ENCODE measurements at places on chromosomes 7 and 10. TPM values are rescaled to one million over a fixed set of nuclear protein-coding genes. Genes with fewer than 3 reads are reported as not detected.

The GPC2 gene
- total RNA-seq: 4.4 TPM

DNA sequence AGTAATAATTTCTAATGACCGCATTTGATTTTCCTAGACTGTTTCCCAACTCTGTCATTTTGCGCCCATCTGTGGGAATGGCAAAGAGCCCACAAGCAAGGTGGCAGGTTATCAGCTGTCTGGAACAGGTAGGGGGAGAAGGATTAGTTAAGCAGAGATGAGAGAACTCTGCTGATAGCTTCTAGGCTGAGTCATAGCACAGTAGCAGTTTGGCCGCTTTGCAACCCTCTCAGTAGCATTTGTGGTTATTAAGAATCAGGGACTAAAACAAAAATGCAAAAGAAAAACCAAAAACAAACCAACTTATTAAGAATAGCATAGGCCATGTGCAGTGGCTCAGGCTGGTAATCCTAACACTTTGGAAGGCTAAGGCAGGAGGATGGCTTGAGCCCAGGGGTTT, 602.7 kb upstream of the SORCS1 start:
- no peak overlapping the region for H3K27ac ChIP-seq
- no peaks in the 10 kb centered on the region for H3K4me1 ChIP-seq
- no peak overlapping the region for H3K4me3 ChIP-seq

DNA sequence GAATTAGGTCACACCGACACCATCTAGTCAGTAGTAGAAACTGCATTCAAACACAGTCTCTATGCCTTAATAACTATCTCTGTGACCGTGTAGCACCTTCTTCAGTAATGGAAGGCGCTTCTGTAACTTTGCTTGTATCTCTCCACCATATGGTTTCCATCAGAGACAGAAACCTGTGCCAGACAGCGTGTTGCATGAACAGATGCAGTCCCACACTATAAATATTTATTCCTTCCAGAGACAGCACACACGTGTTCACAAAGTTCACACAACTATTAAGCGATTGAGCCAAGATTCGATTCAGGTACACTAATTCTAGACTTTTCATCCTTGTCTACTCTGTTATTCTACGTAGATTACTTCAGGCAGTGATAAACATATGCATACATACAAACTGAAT, 873.9 kb upstream of the MBL2 start:
- no peak overlapping the region for H3K4me3 ChIP-seq
- no peak for DNase-seq
- H3K4me1 ChIP-seq: no peaks in the 10 kb centered on the region
- H3K27me3 ChIP-seq: no peaks in the 10 kb centered on the region
- H3K27ac ChIP-seq: no peak overlapping the region
- no peaks in the 10 kb centered on the region for H3K36me3 ChIP-seq

- no peak overlapping the region for H3K4me3 ChIP-seq
- no peaks in the 10 kb centered on the region for H3K27me3 ChIP-seq
- H3K36me3 ChIP-seq: no peaks in the 10 kb centered on the region
These were observed 11.9 kb downstream of the RGR start for GRCh38 chr10:84256510-84257342.

DNA sequence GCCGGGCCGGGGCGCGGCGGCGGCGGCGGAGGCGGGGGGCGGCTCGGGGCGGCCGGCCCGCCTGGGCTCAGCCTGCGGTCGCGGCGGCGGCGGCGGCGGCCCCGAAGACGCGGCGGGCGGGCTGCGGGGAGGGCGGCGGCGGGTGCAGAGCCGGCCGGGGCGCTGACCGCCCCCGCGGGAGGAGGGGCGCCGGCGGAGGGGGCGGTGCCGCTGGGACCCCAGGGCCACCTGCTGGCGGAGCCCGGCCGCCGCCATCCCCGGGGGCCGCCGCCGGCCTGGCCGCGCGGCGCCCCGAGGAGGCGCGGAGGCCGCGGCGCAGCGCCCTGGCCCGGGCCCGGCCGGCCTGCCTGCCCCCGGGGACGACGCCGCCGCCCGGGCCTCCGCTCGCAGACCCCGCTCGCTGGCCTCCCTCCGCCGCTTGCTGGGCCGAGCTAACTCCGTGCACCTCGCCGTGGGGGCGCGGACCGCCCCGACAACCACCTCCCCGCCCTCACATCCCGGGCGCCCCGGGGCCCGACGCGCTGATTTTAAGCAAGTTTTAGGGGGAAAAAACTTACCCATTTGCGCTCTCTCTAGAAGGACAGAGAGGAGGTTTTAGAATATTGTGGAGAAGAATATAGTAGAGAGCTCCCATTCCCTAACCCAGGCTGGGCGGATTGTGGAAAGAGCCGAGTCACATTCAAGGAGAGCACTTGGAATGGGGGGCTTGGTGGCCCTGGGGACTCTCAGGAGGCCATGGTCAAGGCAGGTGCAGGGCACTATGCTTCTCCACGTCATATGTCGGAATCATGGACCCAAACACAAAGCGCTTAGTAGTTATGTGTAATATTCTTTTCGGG, at the start of gene BEND7:
TSS of gene BEND7 (minus strand) at position 140 of the 839 bp plus-strand sequence. CDS start 481 bp downstream, outside the sequence.
- H3K4me3 ChIP-seq: peak within 1 kb of the TSS; percentile 54
- H3K27ac ChIP-seq: no peak within 1 kb of the TSS
- H3K36me3 ChIP-seq: no peaks in the 10 kb centered on the region
- DNase-seq: no peak

DNA sequence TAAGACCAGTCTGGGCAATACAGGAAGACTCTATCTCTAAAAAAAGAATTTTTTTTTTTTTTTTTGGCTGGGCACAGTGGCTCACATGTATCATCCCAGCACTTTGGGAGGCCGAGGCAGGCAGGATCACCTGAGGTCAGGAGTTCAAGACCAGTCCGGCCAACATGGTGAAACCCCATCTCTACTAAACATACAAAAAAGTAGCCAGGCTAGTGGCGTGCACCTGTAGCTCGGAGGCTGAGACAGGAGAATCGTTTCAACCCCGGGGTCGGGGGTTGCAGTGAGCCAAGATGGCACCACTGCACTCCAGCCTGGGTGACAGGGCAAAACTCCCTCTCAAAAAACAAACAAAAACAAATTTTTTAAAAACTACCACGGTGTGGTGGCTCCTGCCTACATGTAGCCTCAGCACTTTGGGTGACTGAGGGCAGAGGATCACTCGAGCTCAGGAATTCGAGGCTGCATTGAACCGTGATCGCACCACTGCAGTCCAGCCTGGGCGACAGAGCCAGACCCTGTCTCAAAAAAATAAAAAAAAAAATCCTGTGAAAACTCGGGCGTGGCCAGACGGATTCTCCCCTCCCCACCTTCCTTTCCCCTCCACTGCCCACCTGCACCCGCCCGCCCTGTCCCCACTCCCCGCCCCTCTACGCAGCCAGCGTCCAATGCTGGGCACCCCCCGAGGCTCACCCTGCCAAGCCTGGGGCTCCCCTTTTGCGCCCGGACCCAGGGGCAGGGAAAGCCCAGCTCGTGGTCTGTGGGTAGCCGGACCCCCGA, 745 bp upstream of the ORAI2 start:
- no peak overlapping the region for H3K27ac ChIP-seq
- DNase-seq: no peak
- no peaks in the 10 kb centered on the region for H3K27me3 ChIP-seq
- H3K36me3 ChIP-seq: peaks cover 5% of the 10 kb centered on the region
- H3K4me3 ChIP-seq: peak overlapping the region; percentile 67

All from SJSA1 (cell line).